ENCODE measurements at places on chromosomes 16 and 17. TPM values are rescaled to one million over a fixed set of nuclear protein-coding genes. Genes with fewer than 3 reads are reported as not detected.

Gene LAT
- 206 TPM for total RNA-seq

Gene SLC35G6
- total RNA-seq, result not detected

Gene EXOC3L1
- 0.23 TPM for total RNA-seq

Gene ACSM5
- total RNA-seq, result not detected

DNA sequence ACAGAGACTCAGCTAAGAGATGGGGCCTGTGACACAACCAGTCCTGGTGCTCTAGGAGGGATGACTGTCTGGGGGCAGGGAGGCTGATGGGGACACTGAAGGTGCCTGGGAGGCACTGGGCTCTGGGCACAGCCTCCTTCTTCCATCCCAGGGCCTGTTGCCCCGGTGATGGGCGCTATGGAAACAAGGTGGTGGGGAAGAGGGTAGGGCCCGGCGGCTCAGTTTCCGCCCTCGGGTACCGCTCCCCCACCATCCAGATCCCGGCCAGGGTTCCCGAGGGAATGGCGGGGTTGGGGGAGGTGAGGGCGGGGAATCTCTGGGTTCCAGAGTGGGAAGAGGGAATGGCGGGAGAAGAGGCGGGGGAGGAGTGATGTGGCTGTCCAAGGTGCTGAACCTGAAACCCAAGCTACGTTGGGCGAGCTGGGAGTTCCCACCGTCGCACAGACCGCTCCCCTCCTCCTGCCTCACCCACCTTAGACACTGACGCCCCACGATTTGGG lies 981 bp downstream of the KCNH4 start:
- peak; percentile 51 for DNase-seq

DNA sequence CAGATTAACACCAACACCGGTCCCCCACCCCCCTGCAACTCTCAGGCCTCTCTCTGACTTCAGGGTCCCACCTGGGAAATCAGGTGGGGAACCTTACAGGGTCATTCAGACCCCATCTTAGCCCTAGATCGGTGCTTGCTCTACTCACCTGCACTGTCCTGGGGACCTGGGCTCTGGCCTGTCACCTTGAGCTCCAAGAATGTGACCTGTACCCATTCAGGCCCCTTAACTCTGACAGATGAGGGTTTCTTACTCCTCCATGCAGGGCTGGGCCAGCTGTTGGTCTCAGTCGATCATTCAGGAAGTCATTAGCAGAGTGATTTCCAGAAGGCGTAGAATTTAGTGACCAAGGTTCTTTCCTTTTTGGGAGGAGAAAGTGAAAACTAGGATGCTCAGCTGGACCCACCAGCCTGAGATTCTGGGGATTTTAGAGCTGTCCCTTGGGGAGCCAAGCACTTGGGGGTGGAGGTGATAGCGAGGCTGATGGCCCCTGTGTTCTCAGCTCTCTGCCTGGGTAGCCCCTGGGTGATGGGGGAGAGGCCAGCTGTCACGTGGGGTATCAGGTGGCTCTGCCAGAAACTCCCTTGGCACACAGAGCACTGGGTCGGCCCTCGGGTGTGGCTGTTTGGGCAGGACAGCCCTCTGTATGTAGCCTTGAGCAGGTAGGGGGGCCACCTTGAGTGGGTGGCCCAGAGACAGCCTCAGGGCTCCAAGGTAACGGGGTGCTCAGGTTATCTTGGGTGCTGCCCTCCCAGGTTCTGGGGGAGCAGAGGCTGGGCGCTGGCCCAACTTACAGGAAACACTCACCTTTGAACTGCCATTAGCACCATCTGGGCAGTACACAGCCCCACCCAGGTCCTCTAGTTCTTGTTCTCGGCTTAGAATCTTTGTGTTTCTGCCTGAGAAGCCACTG lies 724 bp downstream of the MVP start:
- DNase-seq, result peak; percentile 72

GRCh38 chr17:73938706-73939105 lies 264.8 kb upstream of the RPL38 start:
- no peak for DNase-seq

DNA sequence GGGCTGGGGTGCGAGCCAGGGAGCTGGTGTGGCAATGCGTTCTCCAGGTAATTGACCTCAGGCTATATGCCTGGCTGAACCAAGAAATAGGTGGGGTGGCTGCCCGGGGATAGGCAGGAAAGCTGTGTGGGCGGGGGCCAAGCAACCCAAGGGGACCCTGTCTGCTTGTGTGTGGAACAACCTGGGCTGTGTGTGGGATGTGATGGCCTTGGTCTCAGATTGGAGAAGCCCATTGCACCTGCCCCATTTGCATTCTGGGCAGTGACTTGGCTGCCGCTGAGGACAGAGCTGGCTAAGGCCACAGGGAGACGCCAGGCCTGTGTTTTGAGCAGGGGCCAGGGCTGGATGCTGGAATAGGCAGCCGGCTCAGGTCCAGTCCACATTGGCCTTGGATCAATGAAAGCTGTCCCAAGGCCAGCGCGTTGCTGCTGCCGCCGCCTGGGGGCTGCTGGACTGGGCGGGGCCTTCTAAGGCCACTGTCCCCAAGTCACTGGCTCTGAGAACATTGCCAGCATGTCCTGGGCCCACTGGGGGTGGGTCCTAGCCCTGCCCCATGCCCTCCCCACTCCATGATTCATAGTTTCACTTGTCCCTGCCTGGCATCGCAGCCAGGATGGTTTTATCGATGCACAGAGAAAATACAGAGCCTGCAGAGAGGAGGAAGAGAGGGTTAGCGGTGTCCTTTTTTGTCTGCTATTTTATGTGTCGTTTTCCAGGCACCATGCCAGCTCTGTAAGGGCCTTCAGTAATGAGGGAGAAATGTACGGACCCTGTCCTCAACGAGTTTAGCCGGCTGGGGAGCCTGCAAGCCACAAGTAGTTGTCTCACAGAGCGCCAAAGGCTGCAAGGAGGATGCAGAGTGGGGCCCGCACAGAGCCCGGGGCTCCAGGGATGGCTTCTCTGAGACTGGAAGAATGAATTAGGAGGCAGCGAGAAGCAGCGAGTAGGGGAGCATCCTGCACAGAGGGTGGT lies 43.9 kb downstream of the NKD1 start:
- DNase-seq, result no peak

DNA sequence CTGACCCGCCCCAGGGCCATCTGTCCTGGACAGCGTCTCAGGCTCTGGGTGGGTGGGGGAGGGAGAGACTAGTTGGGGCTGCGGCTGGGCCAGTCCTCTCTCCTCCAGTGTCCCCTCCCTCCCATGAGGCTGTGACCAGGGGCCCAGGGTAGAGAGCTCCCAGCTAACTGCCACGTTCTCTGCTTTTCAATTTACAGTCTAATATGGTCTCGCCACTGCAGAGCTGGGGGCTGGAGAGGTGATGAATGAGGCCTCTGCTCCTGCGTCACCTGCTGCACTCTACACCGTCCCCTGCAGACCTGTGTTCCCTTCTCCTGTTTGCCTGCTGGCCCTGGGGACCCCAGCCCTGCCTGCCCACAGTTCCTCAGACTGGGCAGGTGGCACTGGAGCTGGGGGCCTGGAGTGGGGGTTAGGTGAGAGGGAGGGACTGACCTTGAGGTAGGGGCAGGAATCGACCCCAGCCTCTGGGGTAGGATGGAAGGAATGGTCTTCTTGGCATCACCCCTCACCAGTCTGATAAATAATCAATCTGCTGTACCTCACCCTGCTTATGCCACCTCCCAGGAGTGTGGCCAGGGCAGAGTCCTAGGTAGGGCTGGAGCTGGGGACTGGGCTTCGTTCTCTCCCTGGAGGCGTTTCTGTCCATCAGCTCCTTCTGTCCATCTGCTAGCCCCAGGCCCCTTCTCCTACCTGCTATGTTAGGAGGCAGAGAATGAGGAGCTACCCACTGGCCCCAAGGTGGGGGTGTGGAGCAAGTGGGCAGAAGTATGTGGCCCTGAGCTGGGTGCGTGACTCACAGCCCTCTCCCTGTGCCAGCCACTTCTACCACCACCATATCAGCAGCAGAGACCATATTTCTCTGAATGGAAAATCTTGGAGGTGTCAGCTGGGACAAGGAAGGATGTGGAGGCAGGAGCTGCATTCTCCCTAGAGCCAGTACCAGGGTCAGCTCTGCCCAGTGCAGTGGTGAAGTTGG lies 12.9 kb downstream of the SEZ6 start:
- no peak for DNase-seq

GRCh38 chr16:9441012-9441411 lies 349.6 kb downstream of the HAPSTR1 start:
- DNase-seq, result no peak
